ENCODE measurements at places on chromosomes 11 and 22.

DNA sequence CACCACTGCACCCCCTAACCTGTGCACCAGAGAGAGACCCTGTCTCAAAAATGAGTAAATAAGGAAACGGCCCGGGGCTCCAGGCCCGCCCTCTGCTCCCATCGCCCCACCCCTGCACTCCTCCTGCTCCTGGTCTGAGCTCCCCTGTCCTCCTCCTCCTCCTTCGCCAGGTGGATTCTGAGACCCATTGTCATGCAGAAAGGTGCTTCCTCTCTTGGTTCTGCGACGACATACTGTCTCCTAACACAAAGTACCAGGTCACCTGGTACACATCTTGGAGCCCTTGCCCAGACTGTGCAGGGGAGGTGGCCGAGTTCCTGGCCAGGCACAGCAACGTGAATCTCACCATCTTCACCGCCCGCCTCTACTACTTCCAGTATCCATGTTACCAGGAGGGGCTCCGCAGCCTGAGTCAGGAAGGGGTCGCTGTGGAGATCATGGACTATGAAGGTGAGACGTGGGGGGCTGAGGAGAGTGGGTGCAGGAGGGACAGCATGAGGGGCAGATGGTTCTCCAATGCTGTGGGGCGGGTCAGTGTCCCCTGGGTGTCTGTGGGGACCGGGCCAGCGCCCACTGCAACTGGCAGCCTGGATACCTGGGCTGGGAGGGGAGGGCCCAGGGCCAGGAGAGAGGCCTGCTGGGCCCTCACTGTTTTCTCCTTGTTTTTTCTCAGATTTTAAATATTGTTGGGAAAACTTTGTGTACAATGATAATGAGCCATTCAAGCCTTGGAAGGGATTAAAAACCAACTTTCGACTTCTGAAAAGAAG is 3.1 kb upstream of the APOBEC3D start:
- no peak for DNase-seq

- DNase-seq: no peak
These were observed 25.9 kb downstream of the RAB6A start for GRCh38 chr11:73734993-73735392.

GRCh38 chr11:28231475-28231874 is 123.3 kb downstream of the METTL15 start:
- no peak for DNase-seq

DNA sequence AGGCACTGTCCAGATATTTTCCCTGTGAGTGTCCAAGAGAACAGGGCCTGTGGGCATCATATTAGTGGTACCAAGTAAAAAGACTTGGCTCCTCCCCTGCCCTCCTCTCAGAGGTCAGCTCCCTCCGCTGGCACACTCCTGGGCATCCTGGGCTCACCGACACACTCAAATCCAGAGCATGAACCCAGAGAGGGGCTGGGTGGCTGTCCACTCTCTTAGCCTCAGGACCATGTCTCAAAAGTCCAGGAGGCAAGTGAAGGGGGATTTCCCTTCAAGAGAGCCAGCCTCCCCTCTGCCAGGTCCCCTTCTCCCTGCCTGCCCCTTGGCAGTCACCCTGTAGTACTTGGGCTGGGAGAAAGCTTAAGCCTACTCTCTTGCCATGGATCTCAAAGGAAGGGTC is 10.3 kb downstream of the BCL9L start:
- DNase-seq: no peak

DNA sequence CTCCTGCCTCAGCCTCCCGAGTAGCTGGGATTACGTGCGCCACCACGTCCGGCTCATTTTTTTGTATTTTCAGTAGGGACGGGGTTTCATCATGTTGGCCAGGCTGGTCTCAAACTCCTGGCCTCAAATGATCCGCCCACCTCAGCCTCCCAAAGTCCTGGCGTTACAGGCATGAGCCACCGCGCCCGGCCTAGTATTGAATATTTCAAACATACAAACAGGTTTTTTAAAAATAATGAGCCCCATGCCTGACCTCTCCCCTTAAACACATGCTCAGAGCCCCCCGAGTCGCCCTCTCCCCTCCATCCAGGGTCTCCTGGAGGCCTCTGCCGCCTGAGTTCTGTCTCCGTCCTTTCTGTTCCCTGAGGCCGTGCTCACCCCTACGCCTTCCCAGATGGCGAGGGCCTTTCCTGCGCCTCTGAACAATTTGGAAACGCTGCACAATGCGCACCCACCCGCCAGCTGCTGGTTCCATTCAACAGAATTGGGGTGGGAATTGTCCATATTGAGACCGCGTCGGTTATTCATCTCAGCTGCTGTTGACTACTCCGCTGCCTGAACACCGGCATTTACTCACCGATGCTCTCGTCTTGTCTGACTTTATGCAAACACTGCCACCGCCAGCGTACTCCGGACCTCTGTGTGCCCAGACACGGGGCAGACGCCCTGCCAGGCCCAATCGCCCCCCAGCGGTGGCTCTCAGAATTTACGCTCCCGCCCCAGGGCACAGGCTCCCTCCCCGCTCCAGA is 13.6 kb upstream of the RNH1 start:
- DNase-seq: no peak

DNA sequence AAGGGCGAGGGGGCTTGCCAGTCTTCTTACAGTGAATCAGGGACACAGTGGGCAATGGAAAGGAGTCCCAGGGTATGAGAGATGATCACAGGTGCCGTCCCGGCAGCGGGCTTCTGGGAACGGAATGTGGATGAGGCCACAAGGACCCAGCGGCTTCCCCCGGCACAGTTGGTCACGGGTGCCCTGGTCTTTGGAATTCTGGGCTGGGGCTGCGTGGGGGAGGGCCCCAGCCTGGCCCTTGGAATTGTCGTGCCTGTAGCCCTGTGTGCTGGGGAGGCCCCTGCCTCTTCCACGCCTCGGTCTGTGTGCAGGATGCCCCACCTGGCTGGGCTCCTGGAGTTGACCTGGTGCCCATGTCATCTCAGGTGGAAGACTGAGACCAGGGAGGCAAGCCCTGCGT is 76.6 kb downstream of the FBLN1 start:
- no peak for DNase-seq
